ENCODE measurements at places on chromosomes 7 and 10. TPM values are rescaled to one million over a fixed set of nuclear protein-coding genes. Genes with fewer than 3 reads are reported as not detected.

- DNase-seq: no peak
Observed at GRCh38 chr7:127897704-127898454, 133.4 kb downstream of the LRRC4 start.

NAT16 gene
- 0.23 TPM for total RNA-seq

- DNase-seq: no peak
Observed at GRCh38 chr10:84118395-84119006, 20.8 kb upstream of the GHITM start.

DNA sequence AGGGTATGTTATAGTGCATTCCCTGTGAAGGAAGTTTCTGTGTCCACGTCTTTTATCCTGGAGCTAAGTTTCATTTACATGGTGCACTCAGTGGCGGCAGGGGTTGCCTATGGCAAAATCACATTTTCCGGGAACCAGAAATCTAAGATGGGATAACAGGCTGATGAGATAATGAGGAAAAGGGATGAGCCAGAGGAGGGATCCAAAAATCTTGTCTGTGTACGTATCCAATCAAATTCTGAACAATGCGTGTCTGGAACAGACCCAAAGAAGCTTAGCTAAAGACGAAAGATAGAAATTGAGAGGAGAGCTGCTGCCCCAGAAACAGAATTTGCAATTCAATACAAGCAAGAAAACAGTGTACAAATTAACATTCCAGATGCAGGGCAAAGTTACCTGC is 16.1 kb downstream of the LANCL2 start:
- DNase-seq: no peak

MAGI2 gene
- total RNA-seq: 3.6 TPM

TCAF2 gene
- 0.71 TPM for total RNA-seq
